Kidney epithelial cell (primary cell): ENCODE measurements at places on chromosomes 11 and 22.

GRCh38 chr11:133961890-133962289 lies 5.1 kb upstream of the IGSF9B start:
- no peak for DNase-seq

- DNase-seq, result no peak
Measured at GRCh38 chr11:9757809-9758636, 94.1 kb downstream of the SWAP70 start.

DNA sequence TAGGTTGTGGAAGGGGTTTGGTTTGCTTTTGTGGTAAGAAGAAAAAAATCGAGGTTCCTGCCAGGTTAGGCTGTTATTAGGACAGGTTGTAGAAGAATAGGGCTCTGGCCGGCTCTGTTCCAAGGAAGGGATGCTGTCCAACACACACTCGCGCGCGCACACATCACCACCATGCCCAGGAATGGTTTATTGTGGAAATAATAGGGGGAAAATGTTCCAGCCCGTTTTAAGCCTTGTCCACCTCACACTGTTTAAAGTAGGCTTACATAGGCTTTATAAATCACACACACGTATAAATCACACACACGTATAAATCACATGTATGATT lies 1.2 kb upstream of the ARHGAP20 start:
- no peak for DNase-seq

DNA sequence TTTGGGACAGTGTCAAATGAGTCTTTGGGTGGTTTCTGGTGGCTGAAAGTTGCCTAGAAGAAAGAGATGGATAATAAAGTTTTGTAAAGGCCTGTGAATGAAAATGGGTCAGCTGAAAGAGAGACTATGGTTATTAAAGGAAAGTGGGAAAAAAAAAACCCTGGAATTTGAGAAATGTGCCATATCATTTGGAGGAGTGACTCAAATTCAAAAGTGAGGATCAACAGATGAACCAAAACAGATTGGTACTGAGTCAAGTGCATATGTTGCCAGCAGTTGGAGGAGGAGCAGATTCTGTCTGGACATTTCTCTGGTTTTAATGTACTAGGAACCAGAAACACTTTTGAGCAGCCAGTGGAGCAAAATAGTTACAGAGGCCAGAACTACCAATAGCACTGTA lies 339.8 kb downstream of the KCNA4 start:
- no peak for DNase-seq

- DNase-seq, result no peak
Measured at GRCh38 chr22:34055525-34056200, 135.4 kb upstream of the LARGE1 start.

DNA sequence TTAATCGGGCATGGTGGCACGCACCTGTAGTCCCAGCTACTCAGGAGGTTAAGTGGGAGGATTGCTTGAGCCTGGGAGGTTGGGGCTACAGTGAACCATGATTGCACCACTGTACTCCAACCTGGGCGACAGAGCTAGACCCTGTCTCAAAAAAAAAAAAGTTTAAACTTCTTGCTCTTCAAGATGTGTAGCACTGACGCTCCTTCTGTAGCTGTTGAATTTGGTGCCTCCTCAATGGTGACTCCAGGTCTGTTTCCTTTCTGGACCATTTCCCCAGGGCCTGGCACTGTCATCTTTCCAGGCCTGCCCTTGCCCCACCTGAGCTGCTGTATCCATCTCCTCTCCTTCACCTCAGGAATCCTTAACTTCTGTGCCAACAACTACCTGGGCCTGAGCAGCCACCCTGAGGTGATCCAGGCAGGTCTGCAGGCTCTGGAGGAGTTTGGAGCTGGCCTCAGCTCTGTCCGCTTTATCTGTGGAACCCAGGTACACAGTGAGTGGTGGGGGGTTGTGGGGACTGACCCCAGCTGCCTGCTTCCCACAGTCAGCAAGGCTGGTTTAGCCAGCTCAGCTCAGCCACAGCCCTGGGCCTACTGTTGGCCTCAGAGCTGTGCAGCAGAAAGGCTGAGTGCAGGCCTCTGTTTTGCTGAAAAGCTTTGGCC lies 2.1 kb downstream of the GCAT start:
- DNase-seq, result no peak

- DNase-seq, result no peak
Measured at GRCh38 chr22:22079404-22080148, 97.0 kb upstream of the TOP3B start.

DNA sequence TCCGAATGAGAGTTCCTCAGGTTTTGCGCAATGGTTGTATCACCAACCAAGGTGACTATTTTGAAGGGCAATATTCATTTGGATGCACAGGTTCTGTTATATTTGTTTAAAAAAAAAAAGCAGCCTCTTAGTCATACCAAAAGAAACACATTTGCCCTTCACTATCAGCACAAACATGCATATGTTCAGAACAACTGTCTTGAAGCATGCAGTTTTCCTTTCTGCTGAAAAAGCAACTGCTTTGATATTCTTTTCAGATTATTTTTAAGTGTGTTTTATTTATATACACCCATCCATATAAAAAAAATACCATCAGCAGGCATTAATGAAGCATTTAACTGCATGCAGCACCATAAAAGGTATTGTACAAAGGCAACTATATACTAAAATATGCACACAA lies 67.8 kb downstream of the RBFOX2 start:
- no peak for DNase-seq

- DNase-seq, result no peak
Measured at GRCh38 chr11:10561947-10562346, 6.5 kb downstream of the LYVE1 start.

- no peak for DNase-seq
Measured at GRCh38 chr11:34459507-34460162, 20.9 kb downstream of the CAT start.

- DNase-seq, result no peak
Measured at GRCh38 chr22:47628477-47629272, 866.2 kb downstream of the TBC1D22A start.

DNA sequence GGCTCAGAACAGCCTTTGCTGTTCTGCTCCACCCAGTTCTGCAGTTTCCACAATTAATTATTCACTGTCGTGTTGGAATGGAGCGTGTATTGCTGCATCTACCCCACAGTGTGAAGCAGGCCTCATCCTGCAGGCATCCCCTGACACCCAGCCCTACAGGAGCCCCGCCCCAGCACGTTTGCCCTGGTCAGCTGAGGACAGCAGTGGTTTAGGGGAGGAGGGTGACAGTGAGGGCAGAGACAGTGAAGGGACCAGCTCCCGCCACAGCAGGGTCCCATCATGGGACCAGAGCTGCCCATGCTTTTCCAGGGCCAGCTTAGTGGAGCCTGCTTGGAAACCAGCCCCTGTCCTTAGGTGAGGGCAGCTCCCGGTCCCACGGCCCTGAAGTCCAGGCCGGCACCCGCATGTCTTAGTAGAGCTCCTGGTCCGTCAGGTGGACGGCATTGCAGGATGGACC lies 273.0 kb downstream of the TBC1D22A start:
- no peak for DNase-seq

DNA sequence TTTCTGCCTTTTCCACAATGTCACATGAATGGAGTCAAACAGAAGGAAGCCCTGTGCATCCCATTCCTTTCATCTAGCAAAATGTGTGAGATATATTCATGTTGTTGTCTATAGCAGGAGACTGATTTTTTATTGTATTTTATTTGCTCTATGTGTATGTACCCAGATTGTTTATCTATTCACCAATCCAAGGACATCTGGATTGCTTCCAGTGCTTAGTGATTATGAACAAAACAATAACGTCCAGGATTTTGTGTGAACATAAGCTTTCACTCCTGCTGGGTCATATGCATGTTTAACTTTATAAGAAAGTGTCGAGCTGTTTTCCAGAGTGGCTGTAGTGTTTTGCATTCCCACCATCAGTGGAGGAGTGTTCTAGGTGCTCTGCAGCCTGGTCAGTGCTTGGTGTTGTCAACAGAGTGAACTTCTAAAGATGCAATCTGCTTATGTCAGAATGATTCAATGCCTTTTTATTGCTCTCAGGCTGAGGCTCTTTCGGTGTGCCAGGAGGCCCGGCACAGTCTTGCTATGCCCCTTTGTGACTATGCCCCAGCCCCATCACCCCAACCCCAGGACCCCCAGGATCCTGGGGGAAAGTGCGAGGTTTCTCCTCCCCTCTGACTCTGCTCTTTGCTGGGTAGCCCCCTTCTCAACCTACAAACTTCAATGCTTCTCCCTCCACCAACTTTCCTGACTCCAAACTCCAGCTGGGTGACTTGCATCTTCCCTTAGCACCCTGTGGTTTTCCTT lies 19.9 kb upstream of the SYT13 start:
- DNase-seq, result no peak

DNA sequence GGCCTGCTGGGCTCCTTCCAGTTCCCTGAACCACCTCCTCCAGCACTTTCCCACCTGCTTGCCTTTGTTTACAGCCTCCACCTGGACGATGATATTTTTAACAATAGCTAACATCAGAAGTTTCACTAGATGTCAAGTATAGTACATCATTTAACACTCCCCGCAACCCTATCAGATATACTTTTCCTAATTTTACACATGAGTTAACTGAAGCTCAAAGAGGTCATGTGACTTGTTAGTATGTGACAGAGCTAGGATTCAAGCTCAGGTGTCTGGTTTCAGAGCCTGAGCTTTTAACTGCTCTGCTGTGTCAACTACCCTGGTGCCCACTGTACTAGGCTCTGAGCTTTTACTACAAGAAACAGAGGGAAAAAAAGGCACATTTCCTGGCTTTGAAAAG lies 14.3 kb upstream of the HPX start:
- no peak for DNase-seq

GRCh38 chr11:98549571-98549970 lies 471.2 kb upstream of the CNTN5 start:
- DNase-seq, result no peak

DNA sequence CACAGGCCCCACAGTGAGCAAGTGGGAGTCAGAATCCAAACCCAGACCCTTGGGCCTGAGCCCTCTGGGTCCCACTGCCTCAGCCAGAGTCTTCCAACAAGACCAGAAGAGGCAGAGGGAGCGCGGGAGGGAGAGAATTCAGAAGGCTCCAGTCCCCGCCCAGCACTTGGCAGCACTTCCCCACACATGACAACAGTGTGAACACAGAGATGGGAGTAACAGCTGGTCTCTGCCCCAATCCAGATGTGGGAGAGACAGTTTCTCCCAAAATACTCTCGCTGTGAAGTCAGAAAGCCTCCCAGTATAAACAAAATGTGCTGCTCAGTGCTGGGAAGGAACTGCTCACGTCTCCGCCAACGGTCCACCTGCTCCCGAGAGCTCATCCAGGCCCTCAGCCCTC lies 219.9 kb downstream of the MN1 start:
- no peak for DNase-seq

DNA sequence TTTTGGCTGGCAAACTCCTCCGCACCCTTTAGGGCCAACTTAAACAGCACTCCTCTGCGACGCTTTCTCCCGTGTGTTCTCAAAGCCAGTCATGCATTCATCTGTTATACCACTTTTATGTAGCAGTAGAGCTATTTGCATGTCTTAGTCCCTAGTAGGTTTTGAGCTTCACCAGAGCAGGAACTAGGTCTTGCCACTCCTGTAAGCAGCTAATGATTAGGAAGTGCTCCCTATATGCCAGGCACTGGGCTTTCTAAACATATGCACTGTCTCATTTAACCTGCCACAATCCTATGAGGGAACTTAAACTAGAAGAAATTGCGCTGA lies 180.8 kb downstream of the DBX1 start:
- DNase-seq, result no peak

DNA sequence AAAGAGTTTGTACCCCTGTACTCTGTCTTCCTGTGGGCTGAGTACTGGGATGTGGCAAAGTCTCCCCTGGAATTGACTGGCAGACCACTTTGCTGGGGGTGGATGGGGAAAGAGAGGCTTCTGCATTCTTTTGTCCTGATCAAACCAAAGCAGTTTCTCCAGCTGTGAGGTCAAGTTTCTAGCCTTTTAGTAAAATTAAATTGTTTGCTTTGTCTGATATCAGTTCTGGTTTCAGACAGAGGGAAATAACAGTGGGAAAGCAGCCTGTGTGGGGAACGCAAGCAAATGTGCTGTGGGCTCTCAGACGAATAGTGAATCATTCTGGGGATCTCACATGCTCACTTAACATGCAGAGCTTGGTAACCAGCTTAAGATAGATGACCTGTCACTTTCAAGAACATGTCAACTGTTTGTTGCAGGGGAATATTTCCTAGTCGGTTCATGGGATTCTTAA lies 151.6 kb downstream of the FAT3 start:
- DNase-seq, result peak; percentile 82

GRCh38 chr11:124800226-124800929 lies at the start of gene MSANTD2:
Gene MSANTD2 (minus strand): TSS chr11:124800406. CDS start chr11:124800380, 26 bp downstream.
- peak; percentile 18 for DNase-seq

DNA sequence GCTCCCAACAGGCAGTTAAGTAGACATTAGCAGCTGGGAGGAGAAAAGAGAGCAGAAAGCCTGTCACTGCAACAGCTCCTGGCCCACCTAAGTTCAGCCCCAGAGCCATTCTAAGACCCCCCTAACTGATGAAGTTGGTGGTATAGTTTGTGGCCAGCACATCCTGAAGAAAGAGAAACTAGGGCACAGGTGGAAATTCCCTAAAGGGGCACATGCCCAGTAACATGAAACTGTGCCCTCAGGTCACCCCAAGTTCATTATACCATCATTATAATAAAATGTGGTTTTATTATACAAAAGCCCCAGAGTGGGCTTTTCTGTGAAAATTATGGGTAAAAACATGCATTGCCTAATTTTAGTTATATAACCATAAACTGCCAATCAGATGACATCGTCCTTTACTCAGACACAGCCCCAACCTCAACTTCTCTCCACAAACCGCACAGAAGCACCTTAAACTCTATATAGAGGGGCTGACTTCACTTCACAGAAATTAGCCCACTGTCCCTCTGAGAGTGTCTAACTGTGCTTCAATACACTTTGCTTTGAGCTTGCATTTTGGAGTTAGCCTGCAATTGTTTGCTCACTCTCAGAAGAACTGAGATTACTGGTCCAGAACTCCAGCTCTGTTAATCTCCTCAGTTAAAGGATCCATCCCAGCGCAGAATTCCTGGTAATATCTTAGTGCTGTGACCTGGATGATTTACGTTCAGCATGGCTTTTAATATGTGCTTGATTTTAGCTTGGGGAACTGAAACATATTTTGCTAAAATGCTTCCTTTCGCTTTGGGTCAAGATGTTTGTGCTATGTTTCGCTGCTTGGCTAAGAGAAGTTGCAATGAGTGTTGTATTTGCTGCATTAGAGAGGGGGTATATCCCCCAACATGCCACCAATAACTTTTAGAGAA lies 1.8 kb upstream of the APOL3 start:
- no peak for DNase-seq

GRCh38 chr11:61297746-61298145 lies 2.6 kb upstream of the VWCE start:
- DNase-seq, result peak; percentile 86

- DNase-seq, result no peak
Measured at GRCh38 chr22:19811811-19812771, 42.6 kb downstream of the GNB1L start.

DNA sequence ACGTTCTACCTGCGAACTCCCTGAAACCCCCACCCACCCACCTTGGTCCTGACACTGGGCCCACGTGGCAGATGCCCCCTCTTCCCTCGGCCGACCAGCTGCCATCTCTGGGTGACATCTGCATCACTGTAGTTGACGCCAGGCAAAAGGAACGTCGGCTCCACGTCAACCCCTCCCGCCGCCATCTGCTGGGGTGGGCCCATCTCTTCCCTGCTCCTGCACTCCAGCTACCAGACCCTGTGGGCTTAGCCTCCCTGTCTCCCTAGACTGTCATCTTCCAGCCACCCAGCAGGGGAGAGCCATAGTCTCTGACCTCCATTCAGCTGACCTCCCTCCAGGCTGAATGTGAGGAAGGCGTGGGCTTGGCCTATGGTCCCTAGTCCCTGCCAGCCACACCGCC lies 21.4 kb downstream of the CHID1 start:
- no peak for DNase-seq

GRCh38 chr22:24011735-24012068 lies 598 bp downstream of the CABIN1 start:
- DNase-seq, result no peak

GRCh38 chr11:69000391-69000790 lies 12.7 kb downstream of the MRGPRF start:
- DNase-seq, result no peak
